ENCODE measurements at places on chromosomes 3 and 15.

DNA sequence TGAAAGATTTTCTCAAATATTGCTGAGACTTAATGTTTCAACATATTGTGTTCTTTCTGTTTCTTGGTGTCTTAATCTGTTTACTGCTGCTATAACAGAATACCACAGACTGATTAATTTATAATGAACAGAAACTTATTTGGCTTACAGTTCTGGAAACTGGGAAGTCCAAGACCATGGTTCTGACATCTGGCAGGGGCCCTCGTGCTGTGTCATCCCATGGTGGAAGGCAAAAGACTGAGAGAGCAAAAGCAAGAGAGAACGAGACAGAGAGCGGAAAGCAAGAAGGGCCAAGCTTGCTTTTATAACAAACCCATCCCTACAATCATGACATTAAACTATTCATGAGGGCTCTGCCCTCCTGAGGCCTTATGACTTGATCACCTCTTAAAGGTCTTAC is 88.7 kb downstream of the ARNT2 start:
- DNase-seq = no peak

GRCh38 chr3:61141227-61141626 is 110.0 kb downstream of the FHIT start:
- no peak for DNase-seq

GRCh38 chr3:151203051-151203420 is at the start of gene GPR171:
TSS of gene GPR171 (minus strand) at chr3:151203216. CDS start at chr3:151199386, 3,830 bp downstream.
- no peak for DNase-seq

DNA sequence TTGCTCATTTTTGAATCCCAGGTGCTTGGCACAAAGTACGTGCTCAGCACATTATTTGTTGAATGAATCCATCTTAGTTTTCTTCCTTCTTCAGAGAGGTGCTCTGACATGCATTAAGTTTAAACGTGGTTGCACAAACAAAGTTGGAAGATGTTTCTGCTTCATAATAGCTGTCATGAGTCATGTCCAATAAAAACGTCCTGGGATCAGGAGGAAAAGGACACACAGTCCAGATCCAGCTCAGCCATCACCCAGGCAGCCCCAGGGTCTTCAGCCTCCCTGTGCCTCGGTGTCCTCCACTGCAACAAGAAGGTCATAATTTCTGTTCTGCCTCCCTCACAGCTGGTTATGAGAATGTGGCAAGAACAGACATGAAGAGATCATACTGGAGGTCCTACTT is 55.4 kb downstream of the CCNL1 start:
- DNase-seq = no peak

GRCh38 chr3:172187511-172187910 is 148.1 kb downstream of the FNDC3B start:
- DNase-seq = no peak
